ENCODE measurements at places on chromosomes 16 and 17. TPM values are rescaled to one million over a fixed set of nuclear protein-coding genes. Genes with fewer than 3 reads are reported as not detected.

GRCh38 chr17:21228111-21228510 lies 14.2 kb upstream of the TMEM11 start:
- DNase-seq: no peak

Gene PRR35
- 0.07 TPM for polyA plus RNA-seq

- DNase-seq: peak; percentile 85
These were observed 38.9 kb downstream of the MRPS23 start for GRCh38 chr17:57810721-57811637.

GRCh38 chr16:80041410-80041809 lies 440.9 kb upstream of the MAF start:
- no peak for DNase-seq

GRCh38 chr17:39450847-39451581 lies at the start of gene MED1:
TSS of gene MED1 (minus strand) at chr17:39451263. CDS start at chr17:39451062, 201 bp downstream.
- DNase-seq: peak; percentile 97

- DNase-seq: no peak
These were observed 32.5 kb downstream of the ASIC2 start for GRCh38 chr17:33260638-33261037.

DNA sequence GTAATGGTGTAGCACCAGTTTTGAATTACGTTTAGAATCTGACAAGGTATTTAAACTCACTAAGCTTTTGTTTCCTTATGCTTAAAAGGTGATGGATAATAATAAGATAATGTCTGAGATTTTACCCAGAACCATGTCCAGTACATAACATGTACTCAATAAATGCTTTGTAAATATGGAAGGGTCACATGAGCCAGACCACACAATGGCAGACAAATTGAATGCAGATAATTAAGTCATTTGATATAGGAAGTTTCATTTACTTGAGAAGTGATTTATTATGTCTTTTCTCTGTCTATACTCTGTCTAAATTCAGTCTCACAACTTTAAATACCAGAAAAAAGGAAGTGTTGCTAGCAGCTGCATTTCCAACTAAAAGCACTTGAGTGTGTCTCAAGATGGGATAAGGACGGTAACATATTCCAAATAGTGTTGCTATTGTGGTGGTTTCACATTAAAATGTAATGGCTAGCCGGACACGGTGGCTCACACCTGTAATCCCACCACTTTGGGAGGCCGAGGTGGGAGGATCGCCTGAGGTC lies 52.5 kb upstream of the DHX40 start:
- DNase-seq: no peak

GRCh38 chr16:25141648-25142047 lies 30.1 kb downstream of the LCMT1 start:
- DNase-seq: no peak

- peak; percentile 55 for DNase-seq
These were observed 568 bp upstream of the TNK1 start for GRCh38 chr17:7380321-7380720.

Gene CCDC154
- polyA plus RNA-seq: 9.4 TPM

- DNase-seq: no peak
These were observed 155.1 kb upstream of the CCL2 start for GRCh38 chr17:34099859-34100515.

Gene SLC13A2
- polyA plus RNA-seq: 0.42 TPM

Gene KRTAP9-6
- polyA plus RNA-seq: 0.18 TPM

GRCh38 chr16:85682516-85682915 lies 6.2 kb downstream of the GINS2 start:
- no peak for DNase-seq

GRCh38 chr16:24721830-24722238 lies 7.6 kb upstream of the TNRC6A start:
- DNase-seq: no peak

All from right lung (tissue), 10 donors.